Activated T-helper 9 cell treated with anti-CD3 and anti-CD28 coated beads, Interleukin-2, amount 50 U/mL, for 16 hours (primary cell): ENCODE measurements at places on chromosomes 6 and 20.

DNA sequence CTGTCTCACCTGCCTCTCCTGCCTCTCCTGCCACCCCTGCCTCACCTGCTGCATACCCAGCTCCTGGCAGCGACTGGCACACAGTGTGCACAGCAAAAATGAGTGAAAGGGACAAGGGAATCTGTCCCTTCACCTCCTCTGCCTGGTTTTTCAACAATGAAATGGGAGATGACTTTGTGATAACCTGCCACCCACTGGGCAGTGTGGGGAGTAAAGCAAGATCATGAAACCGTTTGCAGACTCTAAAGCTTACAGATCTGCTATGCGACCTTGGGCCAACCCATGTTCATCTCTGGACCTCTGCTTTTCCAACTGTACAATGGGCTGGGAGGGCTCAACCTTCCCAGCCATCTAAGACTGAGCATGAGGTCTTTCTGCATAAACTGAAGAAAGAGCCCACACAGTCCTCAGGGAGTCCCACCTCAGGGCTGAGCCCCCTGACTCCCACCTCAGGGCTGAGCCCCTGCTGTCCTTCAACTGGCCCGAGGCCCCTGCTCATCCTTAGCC is 81.1 kb downstream of the RIPOR3 start:
- DNase-seq, result no peak

- no peak for DNase-seq
Observed at GRCh38 chr20:52777171-52777570, 195.0 kb upstream of the TSHZ2 start.

DNA sequence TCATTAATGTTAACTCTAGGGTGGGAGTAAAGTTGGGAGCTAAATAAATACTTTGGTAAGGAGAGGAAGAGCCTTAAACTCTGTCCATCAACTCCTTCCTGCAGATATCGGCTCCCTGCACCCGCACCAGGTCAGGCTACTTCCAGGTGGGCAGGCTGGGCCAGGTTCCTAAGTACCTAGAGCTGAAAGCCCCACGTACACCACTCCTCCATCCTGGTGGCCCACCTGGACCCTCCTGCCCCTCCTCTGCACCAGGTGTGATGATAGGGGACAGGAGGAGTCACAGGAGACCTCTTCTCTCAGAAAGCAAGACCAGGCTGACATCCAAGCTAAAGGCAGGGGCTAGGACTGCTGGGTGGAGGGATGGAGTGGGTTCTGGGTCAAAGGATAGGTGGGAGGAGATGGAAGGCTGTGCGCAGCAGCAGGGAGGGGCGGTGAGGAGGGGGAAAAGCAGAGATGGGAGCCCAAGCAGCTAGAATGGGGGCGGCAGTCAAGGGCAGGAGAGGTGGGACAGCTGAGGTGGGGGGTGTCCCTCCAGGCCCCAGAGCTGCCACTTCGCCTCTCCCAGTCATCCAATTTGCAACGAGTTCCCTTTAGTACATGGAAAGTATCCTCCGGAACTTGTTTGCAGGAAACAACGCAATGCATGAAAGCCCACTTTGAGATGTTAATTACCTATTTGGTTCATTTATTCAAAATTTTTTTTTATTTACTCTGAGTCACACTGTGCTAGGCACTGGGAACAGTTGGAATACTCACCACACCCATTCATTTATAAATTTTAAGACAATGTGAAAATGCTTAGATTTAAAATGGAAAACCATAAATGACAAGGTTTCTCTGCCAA is 15.2 kb upstream of the TOX2 start:
- no peak for DNase-seq

DNA sequence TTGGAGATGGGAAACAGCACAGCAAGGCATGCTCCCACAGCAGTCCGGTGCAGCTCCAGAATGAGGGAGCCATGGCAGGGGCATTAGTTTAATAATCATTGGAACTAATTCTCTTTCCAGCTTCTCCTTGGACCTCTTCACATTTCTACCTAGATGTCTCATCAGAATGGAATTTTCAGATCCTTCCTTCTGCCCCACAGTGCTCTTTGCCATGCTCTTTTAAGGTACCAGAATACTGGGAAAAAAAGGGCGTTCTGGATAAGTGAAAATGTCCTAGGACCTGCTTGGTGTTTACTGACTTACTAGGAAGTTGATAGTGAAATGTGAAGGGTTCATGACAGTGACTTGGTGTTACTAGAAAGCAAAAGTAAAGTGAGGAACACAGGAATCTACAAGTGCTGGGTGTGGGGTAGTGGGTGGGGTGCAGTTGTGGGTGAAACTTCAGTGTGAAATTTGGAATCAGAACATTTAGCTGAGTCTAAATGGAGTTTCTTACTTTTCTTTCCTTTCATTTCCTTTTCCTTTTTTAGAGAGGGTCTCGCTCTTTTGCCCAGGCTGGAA is 207.1 kb downstream of the ARID1B start:
- no peak for DNase-seq

DNA sequence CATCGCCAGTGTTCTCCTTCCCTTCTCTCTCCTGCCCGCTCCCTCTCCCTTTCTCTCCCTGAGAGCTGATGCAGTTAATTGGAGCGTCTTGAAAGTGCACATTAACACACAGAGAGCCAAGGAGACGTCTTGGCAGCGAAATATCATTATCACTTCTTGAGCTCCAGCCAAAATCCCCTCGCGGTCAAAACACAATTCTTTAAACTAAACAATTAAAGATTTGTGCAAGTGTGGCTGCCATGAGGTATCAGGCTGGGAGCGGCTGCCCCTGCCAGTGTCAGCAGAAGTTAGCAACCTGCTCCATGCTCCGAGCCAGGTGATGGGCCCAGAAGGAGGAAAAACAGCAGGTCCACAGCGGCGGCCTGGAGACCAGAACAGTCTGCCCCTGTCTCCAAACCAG is 100.9 kb upstream of the FOXP4 start:
- no peak for DNase-seq

- no peak for DNase-seq
Observed at GRCh38 chr6:23713211-23713610, 412.8 kb upstream of the NRSN1 start.

GRCh38 chr6:27865850-27866356 is 46.3 kb downstream of the OR2B2 start:
- no peak for DNase-seq

DNA sequence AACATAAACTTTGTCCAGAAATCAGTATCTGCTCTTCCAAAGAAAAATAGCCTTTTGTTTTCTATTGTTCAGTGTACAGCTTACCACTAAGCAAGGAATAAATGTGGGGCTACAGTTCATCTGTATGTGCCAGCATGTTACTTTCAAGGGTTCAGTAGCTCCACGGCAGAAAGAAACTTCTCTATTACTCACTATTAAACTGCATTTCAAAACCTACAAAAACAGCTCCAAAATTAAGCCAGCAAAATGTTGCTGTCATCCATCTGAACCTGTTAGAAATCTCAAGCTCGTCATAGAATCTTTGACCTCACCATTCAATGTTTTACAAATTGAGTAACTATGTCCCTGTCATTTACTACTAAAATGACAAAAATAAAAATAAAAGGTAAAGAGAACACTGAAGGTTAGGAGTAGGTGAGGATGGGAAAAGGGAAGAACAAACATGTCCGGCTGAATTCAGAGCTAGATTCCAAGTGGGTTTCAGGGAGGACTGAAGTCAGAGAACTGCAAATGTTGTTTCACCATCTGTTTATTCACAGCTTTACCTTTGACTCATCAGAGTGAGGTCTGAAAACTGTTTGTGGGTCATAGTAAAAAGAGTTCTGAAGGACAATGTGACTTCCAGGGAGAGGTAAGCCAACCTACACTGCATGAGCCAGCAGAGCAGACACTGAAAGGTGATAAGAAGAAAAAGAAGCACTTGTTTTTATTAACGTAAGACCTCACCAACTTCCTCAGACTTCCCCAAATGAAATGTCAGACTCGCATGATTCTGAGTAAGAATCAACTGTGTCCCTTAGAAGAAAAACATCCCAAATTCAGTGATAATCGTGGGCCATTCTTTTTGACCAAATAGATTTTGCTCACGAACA is 62.0 kb downstream of the ATXN1 start:
- DNase-seq, result no peak

DNA sequence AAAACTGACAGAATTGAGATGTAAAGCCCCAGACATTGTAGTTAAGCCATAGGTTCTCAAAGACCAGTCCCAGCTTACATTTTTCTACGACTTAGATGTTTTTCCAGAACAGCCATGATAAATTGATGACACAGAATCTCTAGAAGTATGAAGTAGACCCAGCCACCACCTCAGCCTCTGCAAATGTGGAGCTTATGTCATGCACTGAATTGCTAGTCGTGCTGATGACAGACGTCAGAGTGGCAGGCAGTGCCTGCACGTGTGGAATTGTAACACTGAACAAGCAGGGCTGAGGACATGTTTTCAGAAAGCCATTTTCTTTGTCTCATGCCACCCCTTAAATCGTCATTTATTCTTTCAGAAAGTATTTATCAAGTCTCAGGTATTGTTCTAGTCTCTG is 72.4 kb upstream of the TMEM181 start:
- DNase-seq, result no peak

GRCh38 chr6:52155791-52156576 is 30.2 kb upstream of the IL17A start:
- DNase-seq, result no peak

- DNase-seq, result no peak
Observed at GRCh38 chr20:41035207-41035606, 6.6 kb downstream of the TOP1 start.

DNA sequence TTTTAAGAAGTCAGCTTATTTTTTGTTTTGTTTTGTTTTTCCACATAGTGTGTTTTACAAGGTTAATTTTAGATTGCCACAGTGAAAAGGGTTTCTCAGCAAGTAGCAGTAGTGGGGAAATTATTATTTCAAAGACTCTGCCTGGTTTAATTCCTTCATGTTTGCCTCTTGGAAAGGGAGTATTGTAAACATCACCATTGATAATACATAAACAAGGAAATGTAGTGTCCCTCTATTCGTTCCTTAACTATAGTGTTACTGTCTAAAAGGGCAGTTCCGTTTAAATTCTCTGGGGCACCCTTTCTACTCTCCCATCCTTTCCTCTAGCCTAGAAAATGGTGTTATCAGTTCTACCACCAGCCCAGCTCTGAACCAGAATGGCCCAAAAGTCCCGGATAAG is 391.0 kb upstream of the SOX4 start:
- no peak for DNase-seq

DNA sequence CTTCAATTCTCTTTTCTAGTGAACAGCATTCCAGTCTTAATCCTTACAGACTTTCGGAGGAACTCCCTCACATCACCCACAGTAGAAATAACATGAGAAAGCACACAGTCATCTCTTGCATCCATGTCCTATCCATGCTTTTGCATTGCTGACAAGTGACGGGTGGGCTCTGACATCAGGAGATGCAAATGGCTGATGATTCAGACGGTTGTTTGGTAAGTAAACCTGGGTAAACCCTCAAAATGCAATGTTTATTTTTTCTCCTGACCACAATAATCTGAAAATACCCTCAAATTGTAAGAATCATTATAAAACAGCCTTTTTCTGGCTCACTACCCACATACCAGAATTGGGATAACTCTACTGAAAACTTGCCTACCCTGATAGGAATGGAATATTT is 792.0 kb downstream of the MAFB start:
- DNase-seq, result no peak

GRCh38 chr6:40532349-40533000 is 54.7 kb downstream of the LRFN2 start:
- no peak for DNase-seq

- DNase-seq, result no peak
Observed at GRCh38 chr6:83472767-83473166, 39.6 kb upstream of the PRSS35 start.

DNA sequence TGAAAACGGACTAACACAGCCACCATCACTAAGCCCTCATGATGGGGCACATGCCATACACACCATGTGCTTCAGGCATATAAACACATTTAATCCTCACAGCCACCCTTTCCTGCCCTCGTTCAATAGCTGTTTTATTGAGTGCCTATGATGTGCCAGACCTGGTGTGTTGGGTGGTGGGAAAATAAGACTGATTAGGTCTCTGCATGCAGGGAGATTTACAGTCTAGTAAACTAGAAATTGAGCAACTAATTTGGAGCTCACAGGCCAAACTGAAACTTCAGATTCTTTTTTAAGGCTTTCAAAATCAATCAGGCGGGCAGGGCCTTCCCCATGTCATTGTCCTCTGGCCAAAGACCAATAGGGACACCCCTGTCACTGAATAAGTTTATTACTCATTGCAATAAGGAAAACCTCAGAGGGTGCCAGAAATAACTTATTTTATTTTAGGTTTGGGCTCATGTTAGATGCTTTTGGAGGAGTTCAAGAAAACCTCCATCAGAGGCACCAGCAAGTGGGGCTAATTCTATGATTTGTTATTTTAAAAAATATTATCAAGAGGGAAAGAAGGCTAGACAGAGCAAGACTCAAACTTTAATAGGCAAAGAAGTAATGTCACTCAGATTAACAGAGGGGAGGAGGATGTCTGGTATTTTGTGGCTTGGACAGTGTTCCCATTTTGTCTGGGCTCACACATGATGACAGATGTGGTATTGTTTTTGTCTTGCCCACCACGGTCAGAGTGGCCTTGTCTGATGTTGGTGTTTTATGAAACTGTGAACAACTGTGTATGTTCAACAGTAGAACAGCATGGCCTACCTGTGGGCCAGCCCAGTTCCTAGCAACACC is 12.0 kb downstream of the ZFP64 start:
- no peak for DNase-seq

GRCh38 chr6:49892280-49892679 is 25.9 kb upstream of the CRISP1 start:
- no peak for DNase-seq

DNA sequence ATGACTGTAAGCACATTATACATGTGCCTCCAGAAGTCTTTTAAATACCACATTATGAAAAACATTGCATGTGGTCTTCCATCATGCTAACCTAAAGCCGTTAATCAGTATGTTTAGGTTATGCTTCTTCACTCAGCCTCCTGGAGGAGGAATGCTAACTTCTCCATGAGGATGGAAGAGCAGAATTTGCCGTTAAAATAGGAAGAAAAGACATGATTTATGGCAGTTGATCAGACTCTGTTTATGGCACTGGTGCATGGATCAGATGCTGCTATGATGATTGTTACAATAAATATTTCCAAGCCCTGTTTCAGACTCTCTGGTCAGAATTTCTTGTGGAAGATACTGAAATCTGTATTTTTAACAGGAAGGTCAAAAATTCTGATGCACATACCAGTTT is 31.7 kb downstream of the MAP3K4 start:
- DNase-seq, result no peak

DNA sequence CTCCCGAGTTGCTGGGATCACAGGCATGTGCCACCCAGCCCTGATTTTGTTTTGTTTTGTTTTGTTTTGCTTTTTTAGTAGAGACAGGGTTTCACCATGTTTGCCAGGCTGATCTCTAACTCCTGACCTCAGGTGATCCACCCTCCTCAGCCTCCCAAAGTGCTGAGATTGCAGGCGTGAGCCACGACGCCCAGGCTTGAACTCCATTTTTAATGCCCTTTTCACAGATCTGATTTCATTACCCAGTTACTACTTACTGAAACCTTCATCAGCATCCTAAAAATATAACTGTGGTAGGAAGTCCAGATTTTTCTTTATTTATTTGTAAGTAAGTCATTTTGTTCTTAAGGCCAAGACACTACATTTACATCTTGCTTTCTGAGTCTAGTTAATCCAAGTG is 64.0 kb downstream of the HDDC2 start:
- DNase-seq, result no peak
